Caudate nucleus (tissue), 63 donors: ENCODE measurements at places on chromosomes 13 and 19.

- no peak for DNase-seq
Observed at GRCh38 chr13:49292742-49293486, 45.2 kb downstream of the CDADC1 start.

GRCh38 chr13:43880214-43880855, 631 bp downstream of the LACC1 start:
- DNase-seq: no peak

- DNase-seq: no peak
Observed at GRCh38 chr19:40376286-40376862, 13.6 kb downstream of the HIPK4 start.

DNA sequence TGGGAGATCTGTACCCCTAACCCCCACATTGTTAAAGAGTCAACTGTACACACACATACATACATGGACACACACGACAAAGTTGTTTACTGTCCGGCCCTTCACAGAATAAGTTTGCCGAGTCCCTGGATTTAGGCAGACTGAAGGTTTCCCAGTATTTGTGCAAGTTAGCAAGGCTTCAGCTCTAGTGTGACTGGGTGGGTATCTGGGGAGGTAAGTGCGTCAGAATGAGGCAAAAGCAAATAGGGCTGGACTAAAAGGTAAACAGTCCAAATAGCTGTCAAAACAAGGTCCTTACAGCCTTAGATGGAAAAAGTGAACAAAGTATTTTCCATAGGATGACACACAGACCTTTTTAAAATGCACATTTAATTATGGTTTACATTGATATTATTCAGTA, 228.4 kb upstream of the UFM1 start:
- no peak for DNase-seq

DNA sequence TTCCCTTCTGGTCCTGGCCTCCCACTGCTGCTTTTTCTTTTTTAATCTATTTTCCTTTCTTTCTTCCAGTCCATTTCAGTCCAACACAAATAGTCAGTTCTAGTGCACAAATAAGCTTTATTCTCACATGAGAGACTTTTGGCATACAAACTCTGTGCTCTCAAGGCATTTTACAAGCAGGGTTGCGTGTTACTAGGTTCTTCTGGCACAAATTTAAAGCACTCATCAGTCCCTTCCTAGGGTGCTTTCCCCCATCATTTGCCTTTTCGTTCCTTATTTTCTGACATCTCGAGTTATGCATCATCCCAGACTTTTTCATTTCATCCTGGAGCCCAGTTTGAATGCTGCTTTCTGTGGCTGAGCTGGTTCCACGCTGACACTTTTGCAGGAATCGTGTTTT, 29.8 kb upstream of the IL17D start:
- DNase-seq: no peak
